Osteocyte (in vitro differentiated cells): ENCODE measurements at places on chromosomes 1 and 21. TPM values are rescaled to one million over a fixed set of nuclear protein-coding genes. Genes with fewer than 3 reads are reported as not detected.

The GIPC2 gene
- 0.08 TPM in 2 replicates for total RNA-seq

DNA sequence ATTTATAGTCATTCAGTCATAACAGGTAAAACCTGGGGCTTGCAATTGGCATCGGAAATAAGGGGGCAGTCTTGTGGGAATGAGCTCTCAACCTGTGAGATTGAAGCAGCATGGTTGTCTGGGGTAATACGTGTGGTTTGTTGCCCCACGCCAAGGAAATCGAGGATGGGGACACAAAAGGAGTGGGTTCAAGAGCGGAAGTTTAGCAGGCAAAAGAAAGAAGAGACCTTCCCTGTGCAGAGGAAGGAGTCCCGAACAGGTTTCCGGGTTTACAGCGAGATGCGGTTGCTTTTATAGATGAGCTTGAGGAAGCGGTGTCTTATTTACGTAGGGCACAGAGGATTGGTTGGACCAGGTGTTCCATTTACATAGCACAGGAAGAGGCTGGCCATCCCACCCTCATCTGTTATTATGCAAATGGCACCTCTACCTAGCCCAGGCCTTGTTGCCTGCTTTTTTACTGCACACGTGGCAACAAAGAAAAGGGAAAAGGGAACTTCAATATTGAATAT is 37.3 kb downstream of the IFNAR1 start:
- H3K36me3 ChIP-seq, result peaks cover 2% of the 10 kb centered on the region
- DNase-seq, result no peak
- H3K27ac ChIP-seq, result no peak overlapping the region
- H3K4me1 ChIP-seq, result peaks cover 23% of the 10 kb centered on the region
- H3K27me3 ChIP-seq, result no peaks in the 10 kb centered on the region

GRCh38 chr1:63935143-63935542 is 161.3 kb downstream of the ROR1 start:
- no peaks in the 10 kb centered on the region for H3K36me3 ChIP-seq
- no peaks in the 10 kb centered on the region for H3K27me3 ChIP-seq
- H3K4me1 ChIP-seq, result peaks cover 7% of the 10 kb centered on the region
- H3K27ac ChIP-seq, result no peak overlapping the region
- H3K4me3 ChIP-seq, result no peak overlapping the region

The RGS7 gene
- 10.8 and 10.9 TPM in 2 replicates for total RNA-seq

The RNU1-3 gene
- 2,650 and 2,859 TPM in 2 replicates for total RNA-seq

DNA sequence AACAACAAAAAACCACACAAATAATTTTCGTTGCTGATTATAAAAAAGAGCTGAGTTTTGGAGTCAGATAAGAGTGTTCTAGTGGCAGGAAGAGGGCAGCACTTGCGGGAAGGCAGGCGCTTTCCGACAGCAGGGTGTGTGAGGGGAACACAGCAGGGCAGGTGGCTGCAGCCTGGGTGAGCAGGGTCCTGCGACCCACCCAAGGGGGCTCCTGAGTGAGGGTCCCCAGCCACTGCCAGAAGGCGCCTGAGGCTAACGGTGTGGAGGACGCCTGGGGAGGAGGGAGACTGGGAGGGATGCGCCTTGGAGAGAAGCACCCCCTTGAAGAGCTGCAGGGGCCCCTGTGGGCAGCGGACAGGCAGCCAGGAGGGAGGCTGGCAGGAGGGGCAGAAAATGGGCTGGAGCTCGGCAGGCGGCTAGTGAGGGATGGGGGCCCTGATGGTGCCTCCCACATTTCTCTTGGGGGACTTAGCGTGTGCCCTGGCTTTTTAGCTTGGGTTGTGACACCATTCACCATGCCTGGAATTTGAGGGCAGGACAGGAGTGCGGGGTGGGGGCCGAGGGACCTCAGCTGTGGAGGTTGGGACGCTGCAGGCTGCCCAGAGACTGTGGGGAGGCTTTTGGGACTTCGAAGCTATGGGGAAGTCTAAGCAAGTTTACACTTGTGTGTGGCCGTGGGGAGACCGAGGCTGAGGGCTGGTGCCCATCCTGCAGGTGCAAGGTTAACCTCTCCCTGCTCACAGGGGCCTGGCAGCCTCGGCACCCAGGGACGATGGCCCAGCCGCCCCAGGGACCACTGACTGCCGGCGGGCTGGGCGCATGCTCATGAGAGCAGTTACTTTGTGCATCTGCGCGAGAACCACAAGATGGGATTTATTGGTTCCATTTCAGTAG is 111.4 kb downstream of the SIK1 start:
- DNase-seq, result no peak
- H3K27me3 ChIP-seq, result no peaks in the 10 kb centered on the region
- H3K4me1 ChIP-seq, result peaks cover 34% of the 10 kb centered on the region
- H3K4me3 ChIP-seq, result no peak overlapping the region
- H3K27ac ChIP-seq, result no peak overlapping the region
- no peaks in the 10 kb centered on the region for H3K36me3 ChIP-seq

GRCh38 chr1:57889676-57890320 is 465.9 kb upstream of the DAB1 start:
- no peak for DNase-seq
- H3K4me1 ChIP-seq, result no peaks in the 10 kb centered on the region
- no peaks in the 10 kb centered on the region for H3K36me3 ChIP-seq
- H3K27me3 ChIP-seq, result peaks cover 3% of the 10 kb centered on the region
- H3K4me3 ChIP-seq, result no peak overlapping the region
- H3K27ac ChIP-seq, result no peak overlapping the region

The GJA8 gene
- total RNA-seq, result not detected in 2 replicates

The BARHL2 gene
- total RNA-seq, result not detected in 2 replicates

DNA sequence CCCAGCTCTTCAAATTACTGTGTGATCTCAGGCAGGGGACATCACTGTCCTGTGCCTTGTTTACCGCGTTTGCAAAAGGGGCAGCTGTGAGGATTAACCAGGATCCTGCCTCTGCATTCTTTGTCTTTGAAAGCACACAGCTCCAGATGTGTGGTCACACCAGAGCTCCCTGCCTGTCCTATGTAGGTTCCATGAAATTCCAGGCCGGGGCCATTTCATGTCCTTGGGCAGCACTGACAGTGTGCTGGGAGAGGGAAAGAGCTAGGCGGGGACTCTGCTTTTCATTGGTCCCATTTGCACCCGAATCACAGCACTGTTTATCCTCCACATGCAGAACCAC is 42.2 kb upstream of the SELENON start:
- peaks cover 7% of the 10 kb centered on the region for H3K27me3 ChIP-seq
- DNase-seq, result no peak
- peaks cover 6% of the 10 kb centered on the region for H3K4me1 ChIP-seq

DNA sequence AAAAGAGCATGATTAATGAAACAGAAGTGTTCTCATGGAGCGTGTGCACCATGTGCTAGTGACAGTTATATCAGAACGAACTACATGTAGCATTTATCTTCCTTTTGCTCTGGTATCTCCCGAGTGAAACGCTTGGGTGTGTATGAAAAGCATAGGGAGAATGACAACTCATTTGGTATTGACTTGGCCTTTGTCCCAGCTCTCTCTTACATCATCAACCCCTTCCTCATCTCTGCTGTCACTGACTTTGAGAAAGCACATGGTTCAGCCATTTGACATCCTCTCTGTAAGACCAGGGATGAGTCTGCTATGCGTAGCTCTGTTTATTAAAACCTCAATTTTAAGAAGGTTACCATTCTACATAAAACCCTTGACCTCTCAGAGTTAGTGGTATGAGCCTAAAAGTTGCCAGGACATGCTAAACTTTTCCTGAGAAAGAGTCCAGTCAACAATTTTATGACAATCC is 201.0 kb downstream of the NRIP1 start:
- H3K27me3 ChIP-seq, result no peaks in the 10 kb centered on the region
- no peak overlapping the region for H3K4me3 ChIP-seq
- H3K36me3 ChIP-seq, result no peaks in the 10 kb centered on the region

The MYOG gene
- total RNA-seq, result not detected in 2 replicates

GRCh38 chr1:233904633-233905415 is at the start of gene SLC35F3:
Gene SLC35F3, plus strand, starts transcription at chr1:233904676.
- peaks cover 56% of the 10 kb centered on the region for H3K27me3 ChIP-seq
- peak within 1 kb of the TSS; percentile 62 for H3K4me3 ChIP-seq
- H3K36me3 ChIP-seq, result peaks cover 5% of the 10 kb centered on the region
- H3K27ac ChIP-seq, result no peak within 1 kb of the TSS

The FBXO42 gene
- 22.2 and 22.8 TPM in 2 replicates for total RNA-seq

GRCh38 chr21:31932470-31932764 is 59.6 kb downstream of the HUNK start:
- H3K27ac ChIP-seq, result no peak overlapping the region
- H3K36me3 ChIP-seq, result no peaks in the 10 kb centered on the region
- no peaks in the 10 kb centered on the region for H3K27me3 ChIP-seq

GRCh38 chr21:31394309-31394708 is 50.2 kb upstream of the TIAM1 start:
- H3K4me1 ChIP-seq, result no peaks in the 10 kb centered on the region
- H3K27ac ChIP-seq, result no peak overlapping the region

The MTOR gene
- 40.5 and 42.1 TPM in 2 replicates for total RNA-seq

DNA sequence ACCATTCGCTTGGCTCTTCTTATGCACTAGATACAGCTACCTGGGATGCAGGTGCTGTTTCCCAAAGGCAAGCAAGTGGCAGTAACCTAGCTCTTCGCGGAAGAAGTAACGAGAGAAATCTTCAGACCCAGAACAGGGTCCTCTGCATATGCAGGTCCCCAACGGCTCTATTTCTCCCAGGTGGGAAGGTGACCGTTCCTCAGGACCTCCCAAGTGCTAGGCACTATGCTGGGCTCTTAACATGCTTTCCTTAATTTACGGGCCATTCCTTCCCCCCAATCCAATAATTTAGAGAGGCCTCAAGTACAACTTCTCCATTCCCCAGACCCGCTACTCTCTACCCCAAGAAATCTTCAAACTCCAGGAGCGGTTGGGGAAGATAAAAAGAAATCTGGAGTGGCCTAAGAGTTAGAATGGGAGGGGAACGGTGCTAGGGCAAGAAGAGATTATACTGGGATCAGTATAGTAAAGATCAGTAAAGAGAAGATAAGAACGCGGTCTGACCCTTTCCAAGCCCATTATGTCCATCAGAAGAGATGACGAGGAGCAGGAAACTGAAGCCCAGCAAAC is 410 bp downstream of the TXNDC12 start:
- peak overlapping the region; percentile 98 for H3K4me3 ChIP-seq
- DNase-seq, result no peak
- peaks cover 45% of the 10 kb centered on the region for H3K4me1 ChIP-seq
- H3K27ac ChIP-seq, result peak overlapping the region; percentile 98
- peaks cover 9% of the 10 kb centered on the region for H3K36me3 ChIP-seq
- no peaks in the 10 kb centered on the region for H3K27me3 ChIP-seq

- H3K27me3 ChIP-seq, result no peaks in the 10 kb centered on the region
- no peaks in the 10 kb centered on the region for H3K36me3 ChIP-seq
- no peak overlapping the region for H3K27ac ChIP-seq
- no peak overlapping the region for H3K4me3 ChIP-seq
- DNase-seq, result no peak
Measured at GRCh38 chr1:219430419-219430818, 182.5 kb downstream of the ZC3H11B start.

DNA sequence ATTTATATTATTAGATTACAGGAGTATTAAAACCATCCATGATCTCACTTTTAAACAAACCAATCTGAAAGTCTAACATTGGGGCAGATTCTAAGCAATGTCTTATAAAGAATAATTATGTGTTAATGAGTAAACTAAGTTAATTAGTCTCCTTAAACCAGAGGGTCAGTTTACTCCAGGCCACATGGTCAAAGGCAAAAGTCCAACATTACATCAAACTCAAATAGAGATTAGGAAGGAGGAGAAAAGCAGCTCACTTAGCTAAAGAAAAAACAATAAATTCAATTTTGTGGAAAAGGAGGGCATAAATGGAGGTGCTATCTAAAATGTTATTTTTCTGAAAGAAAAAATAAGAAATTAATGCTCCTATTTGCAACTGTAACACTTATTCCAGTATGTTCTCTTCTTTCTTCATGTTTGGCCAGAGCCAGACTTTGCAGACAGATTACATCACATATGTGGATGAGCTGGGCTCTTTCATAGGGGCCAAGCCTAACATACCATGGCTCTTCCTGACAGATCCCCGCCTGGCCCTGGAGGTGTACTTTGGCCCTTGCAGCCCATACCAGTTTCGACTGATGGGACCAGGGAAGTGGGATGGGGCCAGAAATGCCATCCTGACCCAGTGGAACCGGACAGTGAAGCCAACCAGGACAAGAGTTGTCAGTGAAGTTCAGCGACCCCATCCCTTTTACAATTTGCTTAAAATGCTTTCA is 24.3 kb upstream of the FMO2 start:
- H3K27me3 ChIP-seq, result peaks cover 11% of the 10 kb centered on the region
- no peak for DNase-seq

DNA sequence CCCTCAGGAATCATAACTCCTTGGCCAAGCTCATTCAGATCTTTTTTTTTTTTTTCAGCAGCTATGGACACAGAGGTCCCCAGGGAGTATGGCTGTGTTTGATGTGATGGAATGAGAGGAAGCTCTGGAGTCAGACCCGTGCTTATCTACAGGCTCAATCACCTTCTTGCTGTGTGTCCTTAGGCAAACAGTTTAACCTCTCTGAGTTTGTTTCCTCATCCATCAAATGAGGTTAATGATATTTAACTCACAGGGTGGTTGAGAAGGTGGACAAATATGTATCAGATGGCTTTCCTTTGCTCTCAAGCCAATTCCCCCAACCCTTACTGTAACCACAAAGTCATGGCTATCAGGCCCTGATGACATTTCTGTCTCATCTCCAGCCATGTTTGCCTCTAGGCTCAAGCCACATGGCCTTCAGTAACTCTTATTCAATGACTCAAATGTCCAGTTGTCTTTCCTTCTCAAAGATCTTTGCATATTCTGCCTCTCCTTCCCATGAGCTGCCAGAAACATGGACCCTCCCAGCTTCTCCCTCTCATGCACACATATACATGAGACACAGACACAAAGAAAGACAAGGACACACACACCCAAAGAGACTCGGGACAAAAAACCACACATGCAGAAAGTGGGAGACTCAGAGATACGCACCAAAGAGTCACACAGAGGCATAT is 303.5 kb upstream of the KAZN start:
- no peak for DNase-seq
- no peak overlapping the region for H3K27ac ChIP-seq
- H3K36me3 ChIP-seq, result no peaks in the 10 kb centered on the region
- H3K4me3 ChIP-seq, result no peak overlapping the region
- H3K4me1 ChIP-seq, result no peaks in the 10 kb centered on the region

- H3K27ac ChIP-seq, result no peak overlapping the region
- peaks cover 2% of the 10 kb centered on the region for H3K36me3 ChIP-seq
- peaks cover 5% of the 10 kb centered on the region for H3K4me1 ChIP-seq
- DNase-seq, result no peak
- no peak overlapping the region for H3K4me3 ChIP-seq
Measured at GRCh38 chr1:174656409-174657059, 208.8 kb downstream of the GPR52 start.

DNA sequence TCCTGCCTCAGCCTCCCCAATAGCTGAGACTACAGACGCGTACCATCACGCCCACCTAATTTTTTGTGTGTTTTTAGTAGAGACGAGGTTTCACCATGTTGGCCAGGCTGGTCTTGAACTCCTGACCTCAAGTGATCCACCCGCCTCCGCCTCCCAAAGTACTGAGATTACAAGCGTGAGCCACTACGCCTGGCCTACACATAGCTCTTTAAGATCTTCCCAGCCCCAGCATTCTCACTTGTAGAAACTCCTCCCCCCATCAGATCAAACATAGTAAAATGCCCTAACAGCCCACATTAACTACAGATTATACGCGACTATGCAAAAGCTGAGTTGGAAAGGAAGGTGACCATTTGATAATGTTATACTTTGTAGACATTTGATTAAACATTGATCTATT is 634.8 kb downstream of the MATN1 start:
- no peak overlapping the region for H3K27ac ChIP-seq
- H3K27me3 ChIP-seq, result peaks cover 6% of the 10 kb centered on the region
- peaks cover 34% of the 10 kb centered on the region for H3K4me1 ChIP-seq
- no peak for DNase-seq

GRCh38 chr1:56973923-56974742 is 8.3 kb upstream of the C8B start:
- no peak overlapping the region for H3K27ac ChIP-seq
- no peaks in the 10 kb centered on the region for H3K27me3 ChIP-seq
- no peaks in the 10 kb centered on the region for H3K36me3 ChIP-seq
- H3K4me1 ChIP-seq, result no peaks in the 10 kb centered on the region
- H3K4me3 ChIP-seq, result no peak overlapping the region
- DNase-seq, result no peak
